ENCODE measurements at places on chromosomes 7 and 10.

DNA sequence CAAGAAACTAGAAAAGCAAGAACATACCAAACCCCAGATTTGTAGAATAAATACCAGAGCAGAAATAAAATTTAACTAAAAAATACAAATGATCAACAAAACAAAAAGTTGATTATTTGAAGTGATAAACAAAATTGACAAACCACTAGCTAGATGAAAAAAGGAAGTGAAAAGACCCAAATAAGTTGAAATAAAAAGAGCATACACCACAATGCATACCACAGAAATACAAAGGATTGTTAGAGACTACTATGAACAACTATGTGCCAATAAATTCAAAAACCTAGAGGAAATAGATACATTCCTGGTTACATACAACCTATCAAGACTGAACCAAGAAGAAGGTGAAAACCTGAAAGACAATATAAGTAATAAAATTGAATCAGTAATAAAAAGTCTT, 333.4 kb downstream of the SH2D4B start:
- no peak for DNase-seq

DNA sequence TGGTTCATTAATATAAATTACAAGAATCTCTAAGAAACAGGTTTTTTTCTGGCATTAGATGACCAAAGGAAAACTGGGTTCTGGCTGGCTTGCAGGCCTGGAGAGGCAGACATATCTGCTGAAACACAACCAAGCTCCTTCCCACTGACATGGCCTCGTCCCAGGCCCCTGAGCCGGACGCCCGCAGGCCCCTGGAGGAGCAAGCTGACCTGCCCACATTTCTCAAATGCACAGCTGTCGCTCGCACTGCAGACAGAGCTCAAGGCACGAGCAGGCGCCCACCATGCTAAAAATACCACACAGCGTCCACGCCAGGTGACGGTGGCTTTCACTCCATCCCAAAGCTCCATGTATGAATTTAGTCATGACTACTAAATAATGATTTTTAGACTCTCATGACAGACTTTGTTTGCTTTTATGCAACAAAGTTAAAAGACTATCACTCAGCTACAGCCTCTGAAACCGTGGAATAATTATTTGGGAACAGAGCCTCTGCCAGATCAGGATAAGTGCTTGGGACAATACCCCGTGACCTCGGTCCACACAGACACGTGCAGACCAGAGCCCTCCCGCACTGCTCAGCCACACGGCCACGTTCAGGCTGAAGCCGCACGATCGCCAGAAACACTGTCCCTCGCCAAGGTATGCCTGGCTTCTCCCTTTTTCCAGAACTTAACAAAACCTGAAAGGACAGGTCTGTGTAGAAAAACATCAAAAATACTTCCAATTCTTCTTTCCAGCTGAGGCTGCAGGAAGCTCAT, 71.1 kb downstream of the DIP2C start:
- no peak for DNase-seq

DNA sequence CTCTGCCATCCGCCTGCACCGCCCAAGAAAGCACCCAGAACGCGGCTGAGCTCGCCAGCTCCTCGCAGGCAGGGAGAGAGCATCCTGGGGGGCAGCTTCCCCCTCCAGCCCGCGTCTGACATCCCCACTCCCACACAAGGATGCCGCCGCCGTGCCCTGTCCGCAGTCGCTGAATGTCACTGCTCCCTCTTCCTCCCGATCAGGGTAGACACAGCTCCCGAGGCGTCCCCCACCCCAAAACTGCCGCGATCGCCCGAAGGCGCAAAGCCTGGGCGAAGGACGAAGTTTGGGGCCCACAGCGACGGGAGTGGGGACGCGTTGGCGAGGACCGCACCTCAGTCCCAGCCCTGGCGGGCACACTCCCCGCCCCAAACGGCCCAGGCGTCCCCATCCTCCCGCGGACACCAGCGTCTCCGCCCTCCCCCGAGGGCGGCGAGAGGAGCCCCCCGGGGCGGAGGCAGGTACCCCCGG, 1.5 kb upstream of the KAT6B start:
- DNase-seq = no peak

DNA sequence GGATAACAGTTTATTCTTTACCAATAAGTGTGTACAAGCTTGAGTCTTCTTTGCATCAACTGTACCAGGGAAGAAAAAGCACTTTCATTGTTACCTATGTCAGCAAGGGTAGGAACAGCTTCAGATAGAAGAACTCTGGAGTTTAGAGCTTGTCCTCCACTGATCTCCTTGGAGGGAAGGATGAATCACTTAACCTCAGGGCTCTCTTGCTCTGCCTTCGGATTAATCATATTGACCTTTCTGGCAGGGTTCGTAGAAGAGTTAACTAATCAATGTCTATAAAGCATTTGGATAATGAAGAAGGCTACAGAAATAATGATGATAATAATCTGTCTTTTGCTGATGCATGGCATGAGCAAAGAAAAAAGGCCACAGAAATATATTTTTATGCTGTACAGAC, 339.5 kb upstream of the TPK1 start:
- no peak for DNase-seq

DNA sequence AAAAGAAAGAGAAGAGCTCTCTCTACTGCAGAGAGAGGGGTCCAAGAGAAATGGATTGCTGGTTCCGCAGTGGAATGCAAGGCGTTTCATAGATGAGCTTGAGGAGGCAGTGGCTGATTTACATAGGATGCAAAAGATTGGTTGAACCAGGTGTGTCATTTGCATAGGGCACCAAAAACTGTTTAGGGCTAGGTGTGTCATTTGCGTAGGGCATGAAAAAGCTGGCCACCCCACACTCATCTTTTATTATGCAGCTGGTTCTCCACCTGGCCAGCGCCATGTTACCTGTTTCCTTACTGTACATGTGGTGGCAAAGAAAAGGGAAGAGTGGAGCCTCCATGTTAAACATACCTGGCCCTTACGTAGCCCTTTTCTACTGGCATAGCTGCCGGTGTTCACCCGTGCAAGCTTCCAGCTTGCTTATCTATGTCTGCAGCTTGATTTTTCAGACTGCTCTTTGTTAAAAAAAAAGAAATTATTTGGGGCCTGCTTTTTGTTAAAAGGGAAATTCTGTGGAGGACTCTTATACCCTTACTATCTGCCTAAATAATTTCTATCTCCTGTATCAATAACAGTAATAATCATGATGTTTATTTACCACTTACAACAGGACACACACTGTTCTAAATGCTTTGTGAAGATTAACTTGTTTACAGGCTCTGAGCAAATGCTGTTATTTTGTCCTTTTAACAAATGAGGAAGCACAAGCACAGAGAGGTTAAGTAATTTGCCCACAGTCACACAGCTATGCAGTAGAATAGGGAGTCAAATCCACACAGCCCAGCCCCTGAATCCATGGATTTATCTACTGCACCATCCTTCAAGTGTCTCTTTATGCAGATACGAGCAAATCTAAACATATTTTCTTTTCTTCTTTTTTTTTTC, 33.3 kb downstream of the CASP7 start:
- DNase-seq = no peak

DNA sequence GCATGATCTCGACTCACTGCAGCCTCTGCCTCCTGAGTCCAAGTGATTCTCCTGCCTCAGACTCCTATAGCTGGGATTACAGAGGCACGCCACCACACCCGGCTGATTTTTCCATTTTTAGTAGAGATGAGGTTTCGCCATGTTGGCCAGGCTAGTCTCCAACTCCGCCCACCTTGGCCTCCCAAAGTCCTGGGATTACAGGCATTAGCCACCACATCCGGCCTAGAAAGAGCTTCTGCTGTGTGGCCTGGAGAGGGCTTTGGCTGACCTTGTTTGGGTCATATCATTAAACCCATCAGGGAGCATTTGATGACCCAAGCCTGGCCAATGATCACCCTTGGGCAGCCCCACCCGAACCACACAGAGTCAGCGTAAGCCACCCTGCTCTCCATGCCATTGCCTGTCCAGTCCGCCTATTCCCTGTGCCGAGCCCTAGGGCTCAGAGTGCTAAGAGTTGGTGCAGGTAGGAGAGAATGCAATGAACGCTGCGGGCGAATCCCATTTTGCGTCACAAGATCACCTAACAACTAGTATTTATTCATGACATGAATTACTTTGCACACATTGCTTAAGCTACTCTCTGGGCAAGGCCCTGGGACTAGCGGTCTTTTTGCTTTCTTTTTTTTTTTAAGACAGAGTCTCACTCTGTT, 22.3 kb upstream of the GDI2 start:
- no peak for DNase-seq

DNA sequence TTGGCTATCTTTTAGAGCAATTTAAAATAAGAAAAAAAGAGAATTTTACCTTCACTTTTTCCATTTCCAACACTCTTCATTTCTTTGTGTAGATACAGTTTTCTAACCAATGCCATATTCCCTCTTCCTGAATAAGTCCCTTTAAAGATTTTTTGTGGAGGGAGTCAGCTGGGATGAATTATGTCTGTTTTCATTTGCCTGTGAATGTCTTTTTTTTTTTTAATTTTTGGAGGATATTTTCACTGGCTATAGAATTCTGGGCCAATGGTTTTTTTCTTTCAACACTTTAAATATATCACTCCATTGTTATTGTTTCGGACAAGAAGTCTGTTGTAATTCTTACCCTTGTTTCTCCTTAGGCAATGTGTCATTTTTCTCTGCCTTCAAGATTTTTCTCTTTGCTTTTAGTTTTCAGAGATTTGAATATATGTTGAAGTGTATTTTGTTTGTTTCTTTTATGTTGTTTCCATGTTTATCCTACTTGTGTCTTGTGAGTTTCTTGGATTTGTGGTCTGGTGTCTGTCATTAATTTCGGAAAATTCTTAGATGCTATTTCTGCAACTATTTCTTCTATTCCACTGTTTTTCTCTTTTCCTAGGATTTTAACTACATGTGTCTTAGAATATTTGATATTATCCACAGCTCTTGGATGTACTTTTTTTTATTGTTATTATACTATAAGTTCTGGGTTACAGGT, 20.0 kb upstream of the CXCL12 start:
- DNase-seq = no peak

DNA sequence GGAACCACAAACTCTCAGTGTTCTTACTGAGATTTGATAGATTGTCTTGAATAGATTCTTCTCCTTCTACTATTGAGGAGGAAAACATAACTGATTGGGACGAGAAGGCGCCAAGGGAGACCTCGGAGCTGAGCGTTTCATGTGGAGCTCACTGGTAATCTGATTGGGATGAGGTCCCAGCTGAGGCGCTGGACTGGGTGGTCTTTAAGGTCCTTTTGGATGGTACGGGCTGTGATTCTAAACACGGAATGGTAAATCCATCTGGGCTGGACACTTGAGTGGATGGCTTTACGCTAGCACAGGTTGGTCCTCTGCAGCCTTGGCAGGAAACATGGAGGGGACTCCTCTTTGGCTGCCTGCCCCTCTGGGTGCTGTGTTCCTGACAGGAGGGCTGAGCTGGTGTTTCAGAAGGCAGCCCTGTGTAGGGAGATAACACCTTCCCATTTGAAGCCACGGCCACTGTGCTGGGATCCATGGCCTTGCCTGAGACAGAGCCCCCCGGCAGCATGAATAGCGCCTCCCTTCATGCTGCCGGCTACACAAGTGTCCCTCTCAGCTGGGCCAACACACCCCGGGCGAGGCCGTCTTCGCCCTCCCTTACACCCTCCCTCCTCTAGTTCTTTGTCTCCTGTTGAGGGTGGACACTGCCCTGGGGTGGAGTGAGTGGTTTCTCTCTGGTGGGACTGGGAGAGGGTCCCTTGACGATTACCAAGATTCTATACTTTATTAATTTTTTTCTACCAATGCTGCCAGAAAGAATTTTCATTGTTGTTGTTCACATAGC, 203.2 kb upstream of the SHH start:
- DNase-seq = no peak

DNA sequence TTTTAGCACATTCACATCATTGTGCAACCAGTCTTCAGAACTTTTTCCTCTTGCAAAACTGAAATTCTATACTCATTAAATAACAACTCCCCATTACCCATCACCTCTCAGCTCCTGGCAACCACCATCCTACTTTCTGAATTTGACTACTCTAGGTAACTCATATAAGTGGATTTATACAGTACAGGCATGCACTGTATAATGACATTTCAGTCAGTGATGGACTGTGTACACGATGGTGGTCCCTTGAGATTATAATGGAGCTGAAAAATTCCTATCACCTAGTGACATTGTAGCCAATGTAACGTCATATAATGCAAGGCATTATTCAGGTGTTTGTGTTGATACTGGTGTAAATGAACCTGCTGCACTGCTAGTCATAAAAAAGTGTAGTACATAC, 60.1 kb downstream of the BTRC start:
- DNase-seq = no peak

DNA sequence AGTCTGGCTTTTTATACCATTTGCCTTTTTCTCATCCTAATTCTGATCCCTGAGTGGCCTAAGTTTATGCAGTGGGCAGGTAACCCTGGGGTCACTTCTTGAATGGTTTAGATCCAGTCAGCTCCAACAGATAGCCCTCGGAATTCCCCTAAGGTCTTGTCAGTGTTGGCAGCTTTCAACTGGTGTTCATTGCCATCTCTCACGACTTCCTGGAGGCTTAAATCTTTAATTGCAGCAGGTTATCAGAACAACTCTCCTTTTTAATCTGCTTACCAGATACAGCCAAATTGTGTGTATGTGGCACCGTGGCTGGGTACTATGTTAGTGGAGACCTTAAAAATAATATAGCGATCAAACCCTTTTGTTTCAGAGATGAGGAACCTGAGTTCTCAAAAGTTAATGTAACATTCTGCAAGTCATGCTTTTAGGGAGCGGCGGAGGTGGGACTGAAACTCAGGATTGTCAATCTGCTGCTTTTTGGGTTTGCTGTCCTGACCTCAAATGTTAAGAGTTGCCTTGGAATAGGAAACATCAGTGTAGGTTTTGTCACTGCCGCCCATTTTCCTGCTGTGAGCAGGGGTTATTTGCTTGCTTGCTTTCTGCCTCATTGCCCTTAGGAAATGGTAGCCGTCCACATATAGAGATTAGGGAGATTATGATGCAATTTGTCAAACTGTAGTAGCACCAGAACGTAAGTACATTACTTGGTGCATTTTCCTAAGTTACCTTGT, 818 bp downstream of the DLD start:
- no peak for DNase-seq

GRCh38 chr7:133207687-133208086, 45.2 kb upstream of the EXOC4 start:
- DNase-seq = no peak

DNA sequence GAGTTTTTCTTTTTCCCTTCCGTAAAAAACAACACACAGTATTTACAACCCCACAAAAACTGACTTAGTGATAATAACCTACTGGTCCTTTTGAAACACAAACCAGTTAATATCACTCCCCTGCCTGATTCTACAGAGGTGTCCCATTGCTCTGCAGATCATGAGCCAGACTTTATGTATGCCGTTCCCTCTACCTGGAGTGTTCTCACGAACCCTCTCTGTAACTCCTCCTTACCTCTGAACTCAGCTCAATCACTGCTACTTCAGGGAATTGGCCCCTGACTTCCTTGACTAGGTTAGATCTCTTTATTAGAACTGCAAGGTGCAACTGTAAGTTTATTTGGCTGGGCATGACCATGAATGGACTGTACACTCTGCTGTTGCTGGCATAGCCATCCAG, 1.6 kb upstream of the LGI1 start:
- no peak for DNase-seq

- no peak for DNase-seq
Measured at GRCh38 chr7:122402235-122402634, 97.7 kb upstream of the FEZF1 start.

All from HFFc6 (cell line).